Activated CD4-positive, alpha-beta T cell treated with anti-CD3 and anti-CD28 coated beads, Interleukin-2, amount 50 U/mL, for 4 hours (primary cell): ENCODE measurements at places on chromosomes 5 and 9.

DNA sequence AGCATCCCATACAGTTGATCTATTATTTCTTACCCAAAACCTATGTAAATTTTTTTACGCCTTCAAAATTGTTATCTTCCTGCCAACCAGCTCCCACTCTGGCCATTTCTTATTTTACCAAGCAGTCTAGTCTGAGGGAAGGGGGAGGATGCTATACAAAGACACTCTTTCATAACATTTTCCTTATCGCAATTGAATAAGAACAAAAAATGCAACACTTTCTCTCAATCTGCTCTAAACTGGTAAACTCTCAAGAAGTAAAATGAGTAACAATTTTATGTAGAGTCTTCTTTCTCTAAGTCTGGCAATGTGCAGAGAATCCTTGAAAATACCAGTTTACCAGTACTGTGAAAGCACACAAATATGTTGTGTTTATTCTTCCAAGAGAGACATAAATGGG, 1216.3 kb downstream of the PTPRD start:
- no peak for DNase-seq

DNA sequence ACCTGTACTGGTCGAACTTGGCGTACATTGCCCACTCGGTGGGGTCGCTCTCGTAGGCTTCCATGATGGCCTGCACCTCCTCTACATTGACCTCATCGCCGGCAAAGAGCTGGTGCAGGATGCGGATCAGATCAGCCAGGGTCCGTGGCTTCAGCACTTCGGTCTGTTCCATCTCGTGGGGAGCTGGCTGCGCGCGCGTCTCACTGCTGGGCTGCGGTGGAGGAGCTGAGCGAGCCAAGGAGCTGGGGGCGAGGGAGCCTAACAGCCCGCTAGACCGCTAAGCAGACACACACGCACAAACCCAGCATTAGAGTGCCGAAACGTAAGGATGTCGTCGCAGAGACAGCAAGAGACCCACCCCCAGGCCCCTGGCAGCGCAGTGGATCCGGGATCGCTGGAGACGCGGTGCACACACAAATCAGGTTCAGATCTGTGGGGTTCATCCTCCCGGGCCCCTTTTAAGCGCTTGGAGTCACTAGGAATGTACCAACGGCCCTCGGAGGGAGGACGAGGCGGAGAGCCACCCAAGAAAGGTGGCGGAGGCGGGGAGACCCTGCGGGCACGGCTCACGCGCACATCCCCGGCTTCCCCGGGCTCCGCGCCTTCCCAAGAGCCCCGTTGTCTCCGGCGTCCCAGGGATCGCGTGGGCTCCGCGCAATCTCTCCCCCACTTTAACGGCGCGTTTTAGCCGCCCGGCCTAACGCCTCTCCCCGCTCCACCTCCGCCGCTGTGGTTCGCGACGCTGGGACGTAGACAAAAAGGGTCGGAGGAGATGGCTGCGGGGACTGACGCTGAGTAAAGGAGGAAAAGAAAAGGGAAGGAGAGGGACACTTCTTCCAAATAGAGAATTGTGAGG, at the start of gene CDO1:
CDO1 (minus strand) TSS at position 434 of the 856 bp plus-strand sequence; CDS start at position 172, 262 bp downstream.
- DNase-seq = no peak

GRCh38 chr5:115785381-115786065, 30.9 kb downstream of the CDO1 start:
- DNase-seq = no peak

DNA sequence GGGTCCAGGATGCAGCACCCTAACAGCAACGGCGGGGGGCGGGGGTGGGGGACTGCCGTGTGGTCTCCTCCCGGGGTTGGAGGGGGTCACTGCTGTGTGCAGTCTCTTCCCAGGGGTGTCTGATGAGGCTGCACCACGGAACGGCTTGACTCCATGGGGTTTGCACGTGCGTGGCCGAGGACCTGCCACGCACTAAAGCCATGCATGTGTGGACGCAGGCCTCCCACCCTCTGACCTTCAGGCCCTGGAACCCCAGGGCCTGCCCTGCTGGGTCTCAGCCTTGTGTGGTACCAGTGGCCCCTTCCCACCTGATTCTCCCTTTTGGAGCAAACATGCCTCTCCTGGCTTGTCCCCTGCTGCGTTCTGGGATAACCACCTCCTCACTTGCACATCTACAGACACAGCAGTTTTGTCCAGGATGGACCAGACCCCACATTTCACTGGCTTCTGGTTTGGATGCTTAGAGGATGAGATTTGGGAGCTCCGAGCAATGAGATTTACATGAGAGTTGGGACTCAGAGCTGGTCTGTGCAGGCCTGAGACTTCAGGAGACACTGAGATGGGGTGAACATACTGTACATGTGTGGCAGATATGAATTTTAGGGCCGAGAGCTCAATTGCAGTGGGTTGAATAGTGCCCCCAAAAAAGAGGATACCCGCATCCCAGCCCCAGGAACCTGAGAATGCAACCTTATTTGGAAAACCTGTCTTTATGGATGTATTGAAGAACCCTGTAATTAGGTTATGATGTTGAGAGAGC, 45.8 kb downstream of the SLC12A7 start:
- DNase-seq = no peak

- no peak for DNase-seq
These were observed 190.7 kb upstream of the SLC27A6 start for GRCh38 chr5:128774605-128775004.

GRCh38 chr9:79858508-79858907, 286.7 kb downstream of the TLE4 start:
- DNase-seq = no peak

DNA sequence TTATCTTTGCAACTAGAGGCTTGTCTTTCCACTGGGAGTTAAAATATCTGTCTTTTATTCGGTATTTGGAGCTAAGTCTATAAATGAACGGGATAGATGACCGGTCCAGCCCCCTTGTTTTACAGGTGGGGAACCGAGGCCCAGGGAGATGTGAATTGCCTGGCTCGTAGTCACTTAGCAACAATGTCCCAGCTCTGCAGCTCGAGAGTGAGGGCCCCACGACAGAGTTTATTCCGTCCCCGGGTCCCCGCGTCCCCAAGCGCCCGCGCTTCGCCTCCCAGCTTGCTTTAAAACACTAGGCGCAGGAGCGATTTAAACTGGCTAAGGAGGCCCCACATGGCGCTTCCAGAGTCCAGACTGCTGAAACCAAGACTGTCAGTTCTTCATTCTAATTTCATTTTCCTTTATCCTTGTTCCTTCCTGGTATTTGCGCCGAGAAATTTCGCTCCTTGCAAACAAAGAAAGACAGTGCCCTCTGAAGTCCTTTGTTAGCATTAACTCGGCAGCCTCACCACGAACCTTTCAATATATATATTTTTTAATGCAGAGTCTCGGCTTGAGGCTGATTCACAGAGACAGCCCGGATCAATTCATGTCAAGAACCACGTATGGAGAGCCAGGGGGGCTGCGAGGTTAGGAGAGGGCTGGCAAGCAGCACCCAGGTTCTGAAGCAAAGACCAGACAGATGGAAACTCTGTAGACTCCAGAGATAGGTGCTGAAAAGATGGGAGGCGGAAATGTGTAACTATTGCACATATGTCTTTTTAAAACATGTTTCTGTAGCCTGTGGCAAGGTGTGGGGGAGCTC, 1.4 kb upstream of the ENC1 start:
- DNase-seq = no peak

GRCh38 chr5:43658509-43658908, 55.5 kb downstream of the NNT start:
- no peak for DNase-seq

DNA sequence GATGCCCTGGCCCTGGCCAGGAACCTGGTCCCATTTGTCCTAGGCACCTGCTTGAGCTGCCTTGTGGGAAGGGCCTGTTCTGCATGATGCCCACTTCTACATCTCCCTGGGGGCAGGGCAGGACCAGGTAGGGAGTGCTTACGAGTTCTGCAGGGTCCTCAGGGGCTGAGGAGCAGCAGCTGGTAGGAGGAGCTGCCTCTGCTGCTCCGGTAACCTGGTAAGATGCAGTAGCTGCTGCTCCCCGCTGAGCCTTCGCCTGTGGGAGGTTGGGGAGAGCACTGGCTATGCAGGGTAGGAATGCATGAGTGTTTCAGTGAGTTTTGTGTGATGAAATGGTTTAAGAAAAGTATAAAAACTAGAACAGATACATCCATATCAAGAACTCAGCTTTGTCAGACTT, 13.6 kb downstream of the LRRC8A start:
- DNase-seq = no peak

DNA sequence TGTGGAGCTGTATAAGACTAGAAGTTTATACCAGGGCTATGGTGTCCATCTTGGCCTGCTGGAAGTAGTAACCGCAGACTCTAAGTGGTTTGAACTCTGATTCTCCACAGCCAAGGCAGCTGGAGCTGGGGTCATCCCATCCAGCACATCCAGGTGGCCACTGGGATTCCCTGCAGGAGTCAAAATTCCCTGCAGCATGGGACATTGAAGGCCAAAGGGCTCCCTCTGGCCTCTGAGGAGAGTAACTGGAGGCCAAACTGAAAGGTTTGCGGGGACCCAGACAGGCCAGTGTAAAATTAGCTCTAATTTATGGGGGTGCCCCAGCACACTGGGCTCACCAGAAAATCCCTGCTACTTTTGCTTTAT, 12.2 kb upstream of the PRXL2C start:
- DNase-seq = no peak

DNA sequence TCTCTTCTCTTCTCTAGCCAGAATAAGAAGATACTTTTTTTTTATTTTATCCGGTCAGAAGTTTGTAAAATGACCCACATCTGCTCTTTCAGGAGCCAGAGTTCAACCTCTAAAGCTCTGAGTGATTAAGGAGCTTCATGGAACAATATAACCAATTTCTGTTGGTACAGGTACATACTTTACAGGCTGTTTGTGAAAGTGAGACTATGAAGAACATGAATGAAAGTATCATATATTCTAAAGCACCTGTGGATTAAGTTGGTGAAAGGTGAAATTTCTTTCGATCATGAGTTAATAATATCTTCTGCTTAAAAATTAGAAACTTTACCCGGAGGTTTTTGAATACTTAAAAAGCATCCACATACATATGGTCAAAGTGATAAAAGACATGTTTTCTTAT, 65.2 kb downstream of the DMRT2 start:
- no peak for DNase-seq

GRCh38 chr5:127097278-127097677, 24.0 kb upstream of the C5orf63 start:
- no peak for DNase-seq

DNA sequence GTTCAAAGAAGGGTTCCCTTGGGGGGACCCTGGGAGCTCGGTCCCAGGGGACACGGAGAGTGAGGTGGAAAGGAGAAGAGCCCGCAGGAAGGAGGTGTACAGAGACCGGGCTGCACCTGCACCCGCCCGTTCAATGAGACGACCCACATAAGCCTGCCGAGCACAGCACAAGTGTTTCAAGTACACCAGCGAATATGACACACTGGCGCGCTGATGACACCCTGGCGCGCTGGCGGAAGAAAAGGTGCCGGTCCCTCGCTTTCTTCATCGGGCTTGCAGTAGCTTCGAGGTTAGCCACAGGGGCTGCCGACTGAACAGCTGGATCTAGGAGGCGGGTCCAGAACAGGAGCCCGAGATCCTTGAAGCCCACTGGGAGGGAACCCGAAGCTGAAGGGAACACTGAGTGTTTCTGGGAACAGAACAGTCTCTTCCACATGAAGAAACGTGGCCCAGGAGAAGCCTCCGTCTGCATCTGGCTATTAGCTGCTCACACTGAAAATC, 1.4 kb downstream of the TBC1D9B start:
- DNase-seq = no peak

- DNase-seq = no peak
These were observed 35.0 kb upstream of the SEMA4D start for GRCh38 chr9:89532944-89533343.

DNA sequence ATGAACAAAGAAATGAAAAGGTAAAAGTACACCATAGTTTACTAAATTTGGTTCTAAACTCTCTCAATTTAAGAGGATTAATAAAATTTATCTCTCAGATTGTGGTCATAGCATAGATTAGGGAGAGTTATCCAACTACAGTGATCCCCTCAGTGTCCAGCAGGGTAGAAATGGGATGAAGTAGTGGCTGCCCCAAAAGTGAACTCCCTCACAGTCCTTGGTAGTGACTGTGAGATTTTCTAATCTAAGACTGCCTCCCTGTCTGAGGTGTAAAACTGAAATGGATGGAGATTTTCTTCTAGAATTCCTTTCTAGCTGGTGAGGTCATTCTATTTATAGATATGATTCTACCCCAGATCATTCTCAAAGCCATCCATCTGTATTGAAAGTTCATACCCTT, 455.5 kb downstream of the ACTL7B start:
- no peak for DNase-seq

- no peak for DNase-seq
These were observed 126.1 kb upstream of the TBC1D2 start for GRCh38 chr9:98381311-98382103.

GRCh38 chr9:126842220-126842842, 18.1 kb upstream of the ZBTB34 start:
- DNase-seq = no peak

DNA sequence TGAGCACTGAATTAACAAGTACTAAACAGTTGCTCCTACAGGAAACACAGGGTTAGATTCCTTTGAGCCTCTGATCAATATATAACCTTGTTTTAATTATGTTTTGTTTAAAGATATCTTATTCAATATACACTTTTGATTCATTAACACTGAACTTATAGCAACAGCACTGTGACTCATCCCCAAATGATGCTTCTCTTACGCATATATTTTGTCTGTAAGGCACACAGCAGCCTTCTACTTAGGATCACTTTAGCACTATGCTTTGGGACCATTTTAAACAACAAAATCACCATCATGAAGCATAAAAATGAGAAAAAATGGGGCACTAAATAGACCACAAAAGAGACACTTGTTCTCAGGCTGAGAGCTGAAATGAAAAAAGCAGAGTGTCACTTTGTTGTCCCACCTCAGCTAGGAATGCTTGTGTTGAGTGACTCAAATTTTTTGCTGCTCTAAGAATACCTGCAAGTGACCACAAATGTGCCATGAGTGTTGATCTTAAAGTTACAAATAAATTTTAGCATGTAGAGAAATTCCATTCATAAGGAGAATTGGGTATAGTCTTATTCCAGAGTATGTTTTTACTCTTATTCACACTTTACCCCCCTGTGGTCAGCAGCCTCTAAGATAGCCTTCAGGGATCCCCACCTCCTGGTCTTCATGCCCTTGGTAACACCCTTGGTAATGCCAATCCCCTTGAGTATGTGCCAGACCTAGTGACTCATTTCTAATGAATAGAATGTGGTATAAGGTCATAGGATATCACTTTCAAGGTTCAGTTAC, 252.7 kb upstream of the IL12B start:
- DNase-seq = no peak

- no peak for DNase-seq
These were observed 13.5 kb downstream of the TMC1 start for GRCh38 chr9:72534931-72535330.
